ENCODE measurements at places on chromosomes 11 and 22.

DNA sequence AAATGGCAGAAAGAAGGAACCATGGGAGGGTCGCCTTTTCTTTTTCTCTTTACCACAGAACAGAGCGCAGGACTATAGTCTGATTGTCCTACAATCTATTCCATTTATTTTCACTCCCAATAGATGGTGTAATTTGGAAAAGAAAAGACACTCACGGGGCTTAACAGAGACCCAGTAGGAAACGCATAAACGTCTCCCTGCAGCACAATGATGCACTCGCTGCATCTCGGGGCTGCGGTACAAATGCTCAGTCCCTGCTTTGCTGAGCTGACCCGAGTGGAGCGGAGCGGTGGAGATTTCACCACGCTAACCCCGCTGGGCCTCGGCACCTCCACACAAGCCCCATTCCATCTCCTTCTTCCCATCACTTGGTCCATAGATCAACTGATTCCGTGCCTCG, 1.5 kb downstream of the FEZ1 start:
- DNase-seq, result no peak

- no peak for DNase-seq
These were observed 89.7 kb downstream of the ZC3H12C start for GRCh38 chr11:110182886-110183285.

GRCh38 chr22:46674906-46675305, 54.7 kb downstream of the GRAMD4 start:
- no peak for DNase-seq

DNA sequence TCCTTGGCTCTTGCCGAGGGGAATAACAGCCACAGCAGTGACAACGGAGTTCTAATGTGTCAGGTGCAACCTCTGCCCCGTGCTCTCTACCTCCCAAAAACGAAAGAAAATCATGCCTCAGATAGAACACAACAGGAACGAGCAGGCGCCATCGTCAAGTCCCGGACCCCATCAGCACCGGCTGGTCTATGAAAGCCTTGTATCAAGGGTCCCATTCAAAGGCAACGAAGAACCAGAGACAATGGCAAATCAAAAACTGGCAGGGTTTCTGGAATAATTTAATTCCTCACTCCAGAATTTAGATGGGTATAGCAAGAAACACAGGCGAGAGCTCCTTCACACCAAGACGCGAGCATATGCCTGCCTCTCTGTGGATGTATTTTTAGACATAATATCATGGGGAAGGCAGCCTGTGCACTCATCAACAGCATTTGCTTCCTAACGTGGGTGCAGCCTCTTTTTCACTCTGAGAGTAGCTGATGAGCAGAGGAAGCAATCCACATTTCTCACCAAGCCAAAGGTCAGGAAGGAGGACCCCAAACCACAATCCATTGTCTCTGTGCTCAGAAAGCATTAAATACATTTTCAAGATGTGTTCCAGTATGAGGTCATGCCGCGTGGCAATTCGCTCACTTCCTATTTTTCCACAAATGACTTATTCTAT, 193.4 kb upstream of the BLID start:
- DNase-seq, result no peak

GRCh38 chr11:103844327-103845215, 191.9 kb upstream of the DDI1 start:
- DNase-seq, result no peak

GRCh38 chr22:20613301-20613700, 105.9 kb downstream of the MED15 start:
- DNase-seq, result no peak

- DNase-seq, result no peak
These were observed 41.8 kb upstream of the SORL1-AS1 start for GRCh38 chr11:121494355-121495099.

Measured in cardiac fibroblast (primary cell).